ENCODE measurements at places on chromosomes 11 and 22.

DNA sequence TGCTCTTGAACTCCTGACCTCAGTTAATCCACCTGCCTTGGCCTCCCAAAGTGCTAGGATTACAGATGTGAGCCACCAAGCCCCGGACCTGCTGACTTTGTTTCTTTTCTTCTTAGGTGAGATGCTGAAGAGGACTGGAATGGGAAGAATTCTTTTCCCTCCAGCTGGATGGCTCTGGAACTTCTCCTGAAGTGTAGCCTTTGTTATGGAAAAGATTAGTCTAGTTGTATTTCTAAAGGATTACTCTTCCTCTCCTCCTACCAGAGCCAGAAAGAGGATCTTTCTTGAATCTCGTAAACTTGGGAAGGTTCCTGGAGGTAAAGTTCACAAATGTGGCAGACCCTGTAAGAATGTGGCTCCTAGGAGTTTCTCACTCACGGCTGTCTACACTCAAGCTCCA, 95.4 kb upstream of the LARGE1 start:
- no peak for DNase-seq

DNA sequence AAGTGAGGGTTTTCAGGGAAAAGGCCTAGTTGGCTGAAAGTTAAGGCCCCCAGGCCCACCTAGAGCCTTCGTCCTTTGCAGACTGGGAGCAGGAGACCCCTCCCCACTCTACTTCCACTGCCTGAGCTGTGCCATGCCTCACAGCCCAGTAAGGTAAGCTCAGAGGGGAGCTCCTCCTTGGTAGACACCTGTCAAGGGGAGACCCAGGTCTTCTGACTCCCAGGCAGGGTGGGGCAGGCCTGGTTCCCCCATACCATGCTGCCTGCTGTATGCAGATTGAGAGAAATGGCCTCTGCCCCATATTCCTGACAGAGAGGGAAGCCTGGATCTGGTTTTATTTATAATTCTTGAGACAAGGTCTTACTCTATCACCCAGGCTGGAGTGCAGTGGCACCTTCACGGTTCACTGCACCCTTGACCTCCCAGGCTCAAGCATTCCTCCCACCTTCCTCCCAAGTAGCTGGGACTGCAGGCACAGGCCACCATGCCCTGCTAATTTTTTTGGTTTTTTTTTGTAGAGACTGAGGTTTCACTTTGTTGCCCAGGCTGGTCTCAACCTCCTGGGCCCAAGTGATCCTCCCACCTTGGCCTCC, 697 bp downstream of the RAB36 start:
- no peak for DNase-seq

DNA sequence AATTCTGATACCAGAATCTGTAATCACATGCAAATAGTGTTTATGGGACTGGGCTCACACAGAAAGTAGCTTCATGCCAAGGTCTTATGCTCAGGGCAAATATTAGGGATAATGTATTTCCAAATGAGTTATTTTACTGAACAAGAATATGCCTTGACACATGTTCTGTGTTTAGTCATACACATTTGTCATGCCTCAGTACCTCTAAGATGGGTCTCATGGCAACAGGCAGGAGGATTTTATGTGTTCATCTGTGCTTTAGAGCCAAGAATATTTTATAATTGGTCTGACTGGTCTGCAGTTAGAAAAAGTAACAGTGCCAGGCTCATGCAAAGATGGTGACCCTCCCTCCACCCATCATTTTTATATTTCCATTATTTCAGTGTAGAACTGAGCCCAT, 49.1 kb downstream of the JAM3 start:
- DNase-seq = no peak

- DNase-seq = no peak
Observed at GRCh38 chr11:44470854-44471253, 94.6 kb upstream of the CD82 start.

GRCh38 chr11:60703374-60703773, 4.0 kb downstream of the MS4A8 start:
- DNase-seq = no peak

DNA sequence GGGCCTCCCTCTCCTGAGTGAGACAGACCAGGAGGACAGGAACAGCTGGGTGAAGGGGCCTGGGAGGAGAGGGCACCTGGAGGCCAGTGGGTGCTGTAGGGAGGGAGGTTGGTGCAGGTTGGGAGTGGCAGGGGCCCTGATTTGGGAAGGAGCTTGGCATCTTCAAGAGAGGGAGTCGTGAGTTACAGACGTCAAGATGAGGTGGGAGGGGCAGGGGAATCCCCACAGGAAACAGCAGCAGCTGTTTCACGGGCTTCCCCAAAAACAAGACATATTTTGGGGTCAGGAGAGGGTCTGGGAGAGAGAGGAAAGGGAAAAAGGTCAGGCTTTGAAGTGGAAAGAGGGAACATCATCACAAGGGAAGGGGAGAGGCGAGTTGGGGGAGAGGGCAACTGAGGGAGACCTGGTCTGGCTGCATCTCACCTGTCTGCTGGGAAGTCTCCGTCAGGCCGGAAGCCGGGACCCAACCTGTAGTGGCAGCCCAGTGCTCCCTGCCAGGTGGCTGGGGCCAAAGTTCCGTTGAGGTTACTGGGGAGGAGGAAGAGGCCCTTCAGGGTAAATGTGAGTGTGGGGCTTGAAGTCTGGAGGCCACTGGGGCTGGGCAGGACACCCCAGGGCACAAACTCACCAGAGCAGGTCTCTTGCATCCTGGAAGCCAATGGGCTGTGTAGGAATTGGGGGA, 4.4 kb downstream of the NAALADL1 start:
- DNase-seq = no peak

GRCh38 chr11:74909812-74910211, 39.1 kb downstream of the XRRA1 start:
- DNase-seq = no peak

- no peak for DNase-seq
Observed at GRCh38 chr11:131669401-131669780, 299.0 kb downstream of the NTM start.

GRCh38 chr22:44419429-44419828, 78.6 kb downstream of the RTL6 start:
- DNase-seq = no peak

DNA sequence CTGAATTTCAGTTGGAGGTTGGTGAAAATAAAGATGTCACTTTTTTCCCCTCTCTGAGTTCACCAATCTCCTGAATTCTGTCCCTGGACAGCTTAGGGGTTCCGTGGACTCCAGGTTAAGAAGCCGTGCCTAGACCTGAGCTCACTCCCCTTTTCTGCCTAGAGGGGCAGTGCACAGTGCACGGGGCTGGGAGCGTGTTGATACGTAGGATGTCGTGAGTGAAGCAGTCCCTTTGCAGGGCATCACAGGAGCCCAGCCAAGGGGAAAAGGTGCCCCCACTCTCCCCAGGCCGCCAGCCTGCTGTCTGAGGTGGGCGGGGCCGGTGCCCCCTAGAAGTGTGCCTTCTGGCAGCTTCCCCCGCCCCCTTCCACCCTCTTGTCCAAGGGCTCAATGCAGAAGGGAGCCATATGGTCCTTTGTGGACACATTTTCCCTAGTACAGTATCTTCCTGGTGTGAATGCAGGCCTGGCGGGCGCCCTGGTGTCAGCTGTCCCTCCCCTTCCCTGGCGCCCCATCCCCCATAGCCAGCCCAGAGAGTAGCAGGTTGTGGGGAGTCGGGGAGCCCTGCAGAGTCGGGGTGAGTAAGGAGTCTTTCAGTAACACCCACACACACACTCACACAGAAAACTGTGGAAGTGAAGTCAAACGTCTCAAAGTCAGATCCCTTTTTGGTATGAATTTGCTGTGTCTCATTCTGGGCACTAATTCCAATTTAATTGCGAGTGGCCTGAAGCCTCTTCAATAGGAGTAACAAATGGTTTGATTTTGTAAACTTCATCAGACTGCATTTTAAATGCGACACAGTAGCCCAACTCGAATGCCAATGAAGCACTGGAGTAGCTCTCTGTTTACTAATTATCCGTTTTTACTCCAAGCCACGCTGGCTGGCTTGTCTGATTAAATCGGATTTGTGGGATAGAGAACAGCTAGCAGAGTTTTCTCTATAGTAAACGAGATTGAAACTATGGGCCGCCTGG, 67.5 kb upstream of the NNMT start:
- DNase-seq = no peak

DNA sequence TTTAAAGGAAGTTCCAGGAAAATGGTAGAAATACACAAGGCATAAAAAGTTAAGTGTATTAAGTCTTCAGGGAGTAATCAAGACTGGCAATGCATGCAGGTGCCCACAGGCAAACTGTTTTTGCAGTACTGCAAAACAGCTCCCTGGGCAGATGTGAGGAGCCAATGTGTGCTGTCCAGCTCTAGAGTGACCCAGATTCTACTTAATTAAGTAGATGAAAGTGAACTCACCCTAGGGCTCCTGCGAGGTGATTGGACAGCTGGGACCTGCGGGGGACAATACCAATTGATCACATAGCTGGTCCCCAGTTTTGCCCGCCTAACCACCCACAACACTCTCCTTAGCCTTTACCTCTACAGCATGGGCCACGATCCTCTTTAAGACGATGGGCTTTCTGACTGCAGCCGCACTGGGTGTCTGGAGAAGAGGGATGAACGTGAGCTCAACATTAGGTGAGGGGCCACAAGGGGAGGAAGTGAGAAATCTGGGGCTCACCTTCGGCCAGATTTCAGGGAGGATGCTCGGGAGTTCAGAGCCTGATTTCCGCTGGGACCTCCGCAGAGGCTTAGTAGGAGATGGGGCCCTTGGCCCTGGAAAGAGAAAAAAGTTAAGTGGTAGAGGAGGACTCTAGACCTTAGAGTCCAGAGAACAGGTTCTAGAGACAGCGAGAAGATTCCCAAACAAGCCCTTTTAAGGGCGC, 556 bp downstream of the CDCA5 start:
- no peak for DNase-seq

DNA sequence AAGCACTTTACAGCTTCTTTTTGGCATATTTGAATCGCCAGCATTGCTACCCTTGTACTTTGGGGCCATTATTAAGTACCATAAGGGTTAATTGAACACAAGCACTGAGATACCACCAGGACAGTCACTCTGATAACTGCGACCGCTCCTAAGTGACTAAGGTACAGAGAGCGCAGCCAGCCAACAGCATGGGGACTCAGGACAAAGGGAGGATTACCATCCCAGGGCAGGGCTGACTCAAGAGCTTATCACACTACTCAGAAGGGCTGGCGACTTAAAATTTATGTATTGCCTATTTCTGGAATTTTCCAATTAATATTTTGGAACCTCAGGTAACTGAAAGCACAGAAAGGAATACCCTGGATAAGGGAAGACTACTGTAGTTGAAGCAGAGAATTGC, 479 bp downstream of the ZNF280A start:
- no peak for DNase-seq
